Activated CD4-positive, alpha-beta memory T cell treated with anti-CD3 and anti-CD28 coated beads for 36 hours (primary cell): ENCODE measurements at places on chromosomes 3 and 15. TPM values are rescaled to one million over a fixed set of nuclear protein-coding genes. Genes with fewer than 3 reads are reported as not detected.

RARB gene
- total RNA-seq: not detected

MUSTN1 gene
- not detected for total RNA-seq

FSTL1 gene
- total RNA-seq: 0.40 TPM

TMEM108 gene
- total RNA-seq: not detected

NRROS gene
- 25.3 TPM for total RNA-seq
